Activated gamma-delta T cell (primary cell): ENCODE measurements at places on chromosomes 3 and 15.

GRCh38 chr3:140536926-140537726 lies 140.7 kb upstream of the TRIM42 start:
- no peak for DNase-seq

GRCh38 chr3:45816544-45816943 lies 20.2 kb upstream of the SLC6A20 start:
- no peak for DNase-seq

- DNase-seq, result no peak
Observed at GRCh38 chr15:38631119-38632075, 66.8 kb upstream of the RASGRP1 start.

GRCh38 chr3:57093971-57094535 lies 33.6 kb downstream of the SPATA12 start:
- no peak for DNase-seq

GRCh38 chr15:101689901-101690300 lies 34.4 kb downstream of the TARS3 start:
- DNase-seq, result no peak

DNA sequence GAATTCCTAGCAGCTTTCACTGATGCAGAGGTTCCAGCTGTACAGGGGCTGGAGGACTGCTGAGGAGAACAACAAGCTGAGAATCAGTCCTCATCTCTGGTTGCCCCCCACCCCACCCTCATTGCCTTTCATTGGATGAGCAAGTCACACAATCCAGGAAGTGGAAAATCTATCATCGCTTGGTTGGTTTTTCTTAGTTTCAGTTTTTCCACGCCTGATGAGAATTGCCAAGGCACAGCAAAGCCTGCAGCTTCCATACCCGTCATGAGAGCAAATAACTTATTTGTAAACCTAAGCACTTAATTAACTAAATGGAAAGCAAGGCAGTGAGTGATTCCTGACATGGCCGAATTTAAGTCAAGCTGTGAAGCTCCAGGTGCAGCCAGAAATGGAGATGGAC lies 21.4 kb upstream of the LIPC start:
- DNase-seq, result no peak

DNA sequence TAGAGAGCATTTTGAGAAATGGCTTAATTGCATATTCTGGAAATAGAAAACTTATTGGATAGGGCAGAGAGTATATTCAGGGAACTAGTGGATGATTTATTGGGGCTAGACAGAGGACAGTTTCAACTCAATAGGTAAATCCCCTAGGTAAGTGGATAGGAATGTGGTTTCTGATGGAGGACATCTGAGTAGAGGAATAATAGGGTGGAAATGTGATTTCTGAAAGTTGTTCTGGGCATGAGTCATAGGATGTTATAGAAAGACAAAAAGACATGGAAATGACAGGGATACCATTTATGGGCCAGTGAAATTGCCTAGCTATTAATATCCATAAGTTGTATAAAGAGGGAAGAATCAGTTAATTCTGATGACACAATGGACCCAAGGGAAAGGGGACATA lies 563.3 kb upstream of the GOLIM4 start:
- DNase-seq, result no peak

DNA sequence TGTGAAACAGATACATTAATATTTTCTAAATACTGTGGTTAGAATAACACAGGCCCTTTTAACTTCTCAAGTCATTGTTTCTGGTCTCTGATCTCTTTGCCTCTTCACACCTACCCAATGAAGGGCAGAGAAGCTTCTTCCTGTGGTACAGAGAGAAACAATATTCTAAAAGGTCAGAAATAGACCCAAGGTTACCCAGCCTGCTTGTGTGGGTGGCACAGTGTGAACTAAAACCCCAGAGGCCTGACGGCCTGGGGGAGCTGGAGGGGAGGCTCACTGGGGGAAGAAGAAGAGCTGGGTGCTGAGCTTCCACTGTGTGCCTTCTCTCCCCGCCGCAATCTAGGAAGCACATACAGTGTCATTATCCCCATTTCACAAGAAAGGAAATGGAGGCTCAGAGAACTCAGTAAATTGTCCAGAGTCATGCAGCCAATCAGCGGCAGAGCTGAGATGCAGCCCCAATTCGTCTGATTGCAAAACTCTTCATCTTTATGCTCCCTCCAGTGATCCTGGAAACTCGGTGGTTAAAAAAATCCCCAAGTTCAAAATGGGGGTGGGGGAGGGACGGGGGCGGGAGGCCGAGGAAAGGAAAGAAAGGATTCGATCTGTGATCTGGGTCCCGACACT lies 64.1 kb upstream of the HEG1 start:
- DNase-seq, result no peak

DNA sequence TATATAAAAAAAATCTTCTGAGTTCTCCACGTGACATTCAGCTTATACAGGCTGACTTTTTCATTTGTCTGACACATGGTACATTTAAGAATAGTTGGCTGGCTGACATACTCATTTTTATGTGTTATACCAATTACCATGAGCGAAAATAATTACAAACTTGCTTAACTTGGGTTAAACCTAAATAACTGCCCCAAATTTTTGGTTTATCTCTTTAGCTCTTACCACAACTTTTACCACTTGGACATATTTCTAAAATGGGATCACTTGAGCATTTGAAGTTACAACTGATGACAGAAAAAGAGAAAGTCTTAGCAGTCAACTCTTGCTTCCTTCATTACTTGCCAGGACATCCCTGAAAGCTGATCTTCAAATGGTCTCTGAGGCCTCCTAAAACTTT lies 618.1 kb downstream of the RBMS3 start:
- no peak for DNase-seq

DNA sequence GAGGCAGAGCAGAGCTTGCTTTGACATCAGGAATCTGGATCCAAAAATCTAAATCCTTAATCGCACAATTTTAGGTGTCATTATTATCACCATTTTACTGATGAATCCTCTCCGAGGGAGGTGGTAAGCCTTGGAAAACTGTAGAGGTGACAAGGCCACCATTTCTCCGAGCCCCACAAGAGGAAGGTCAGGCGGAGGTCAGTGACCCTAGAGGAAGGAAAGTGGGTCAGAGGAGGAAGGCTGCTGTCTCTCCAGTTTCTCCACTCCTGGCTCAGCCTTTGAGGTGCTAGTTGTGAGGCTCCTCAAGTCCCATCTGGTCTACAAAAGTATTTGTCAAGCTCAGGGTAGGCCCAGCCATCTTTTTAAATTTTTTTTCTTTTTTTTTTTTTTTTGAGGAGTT lies 3.2 kb downstream of the DVL3 start:
- DNase-seq, result no peak

DNA sequence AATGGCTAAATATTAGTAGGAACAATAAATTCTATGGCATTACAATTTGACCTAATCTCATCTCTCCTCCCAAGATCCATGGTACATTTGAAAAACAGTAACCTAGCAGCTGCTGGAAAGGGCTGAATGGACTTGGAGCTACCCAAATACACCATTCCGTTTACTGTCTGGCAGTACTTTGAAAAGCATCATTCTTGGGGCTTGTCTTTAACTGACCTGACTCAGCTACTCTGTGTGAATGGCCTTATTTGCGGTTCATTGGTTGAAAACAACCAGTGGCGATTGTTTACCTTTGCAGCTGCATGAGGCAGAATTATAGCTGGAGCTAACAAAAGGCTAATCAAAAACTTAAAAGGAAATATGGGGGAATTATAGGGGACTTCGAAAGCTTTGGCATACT lies 311.2 kb upstream of the MCTP2 start:
- DNase-seq, result no peak

GRCh38 chr3:170614214-170614966 lies 28.5 kb upstream of the SLC7A14 start:
- no peak for DNase-seq

GRCh38 chr3:192339214-192339613 lies 388.1 kb downstream of the FGF12 start:
- DNase-seq, result no peak

GRCh38 chr15:64072812-64073211 lies 20.8 kb downstream of the CIAO2A start:
- no peak for DNase-seq

- DNase-seq, result no peak
Observed at GRCh38 chr3:49972656-49973055, 32.7 kb downstream of the RBM6 start.
